ENCODE measurements at places on chromosomes 4 and X.

DNA sequence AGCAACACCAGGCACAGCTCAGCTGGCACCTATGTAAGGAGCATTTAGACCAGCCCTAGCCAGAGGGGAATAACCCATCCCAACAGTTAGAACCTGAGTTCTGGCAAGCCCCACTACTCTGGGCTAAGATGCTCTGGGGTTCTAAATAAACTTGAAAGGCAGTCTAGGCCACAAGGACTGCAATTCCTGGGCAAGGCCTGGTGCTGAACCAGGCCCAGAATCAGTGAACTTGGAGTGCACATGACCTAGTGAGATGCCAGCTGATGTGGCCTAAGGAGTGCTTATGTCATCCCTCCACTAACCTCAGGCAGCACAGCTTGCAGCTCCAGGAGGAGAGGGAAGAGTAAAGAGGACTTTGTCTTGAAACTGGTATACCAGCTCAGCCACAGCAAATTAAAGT is 7.6 kb upstream of the PRRG3 start:
- DNase-seq: no peak

DNA sequence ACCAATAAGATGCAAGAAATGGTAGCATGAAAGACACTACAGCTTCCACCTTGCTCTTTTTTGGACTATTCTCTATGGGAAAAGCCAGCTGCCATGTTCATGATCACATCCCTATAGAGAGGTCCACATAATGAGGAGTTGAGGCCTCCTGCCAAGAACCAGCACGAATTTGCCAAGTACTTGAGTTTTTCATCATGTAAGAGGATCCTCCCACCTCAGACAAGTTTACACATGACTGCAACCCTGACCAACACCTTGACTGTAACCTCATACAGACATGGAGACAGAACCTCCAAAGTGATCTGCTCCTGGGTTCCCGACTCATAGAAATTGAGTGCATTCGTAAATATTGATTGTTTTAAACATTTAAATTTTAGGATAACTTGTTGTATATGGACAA is 135.2 kb upstream of the TSPAN5 start:
- no peak for DNase-seq

DNA sequence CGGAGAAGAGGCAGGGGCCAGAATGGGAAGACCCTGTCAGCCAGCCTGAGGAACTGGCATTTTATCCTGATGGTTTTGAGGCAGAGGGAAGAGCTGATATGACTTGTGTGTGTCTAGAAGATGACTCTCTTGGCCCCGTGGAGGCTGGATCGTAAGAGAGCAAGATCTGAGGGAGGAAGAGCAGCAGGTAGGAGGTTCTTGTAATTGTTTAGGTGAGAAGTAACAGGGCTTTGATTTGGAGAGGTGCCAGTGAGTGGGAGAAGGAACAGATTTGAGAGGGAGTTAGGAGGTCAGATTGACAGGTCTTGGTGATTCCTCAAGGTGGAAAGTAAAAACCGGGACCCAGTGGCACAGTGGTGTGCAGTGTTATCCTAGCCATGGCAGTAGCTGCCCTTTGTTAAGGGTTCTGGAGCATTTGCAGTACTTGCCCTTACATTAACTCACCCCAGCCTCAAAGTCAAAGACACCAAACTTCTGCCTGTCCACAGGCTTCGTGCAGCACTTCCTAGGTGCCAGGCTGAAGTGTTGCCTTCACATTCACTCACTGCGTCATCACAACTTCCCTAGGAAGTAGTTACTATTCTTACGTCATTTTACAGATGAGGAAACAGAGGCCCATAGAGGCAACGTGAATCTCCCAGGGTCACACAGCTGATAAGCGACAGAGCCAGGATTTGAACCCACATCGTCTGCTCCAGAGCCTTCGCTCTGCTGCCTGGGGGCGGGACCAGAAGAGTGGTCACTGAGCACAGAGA is 23.7 kb downstream of the RTL5 start:
- DNase-seq: no peak

DNA sequence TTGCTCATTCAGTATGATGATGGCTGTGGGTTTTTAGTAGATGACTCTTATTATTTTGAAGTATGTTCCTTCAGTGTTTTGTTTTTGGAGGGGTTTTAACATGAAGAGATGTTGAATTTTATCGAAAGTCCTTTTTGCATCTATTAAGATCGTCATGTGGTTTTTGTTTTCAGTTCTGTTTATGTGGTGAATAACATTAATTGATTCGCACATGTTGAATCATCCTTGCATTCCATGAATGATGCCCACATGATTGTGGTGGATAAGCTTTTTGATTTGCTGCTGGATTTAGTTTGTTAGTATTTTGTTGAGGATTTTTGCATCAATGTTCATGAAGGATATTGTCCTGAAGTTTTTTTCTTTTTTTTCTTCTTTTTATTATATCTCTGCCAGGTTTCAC is 347.4 kb upstream of the EPHA5 start:
- DNase-seq: no peak

DNA sequence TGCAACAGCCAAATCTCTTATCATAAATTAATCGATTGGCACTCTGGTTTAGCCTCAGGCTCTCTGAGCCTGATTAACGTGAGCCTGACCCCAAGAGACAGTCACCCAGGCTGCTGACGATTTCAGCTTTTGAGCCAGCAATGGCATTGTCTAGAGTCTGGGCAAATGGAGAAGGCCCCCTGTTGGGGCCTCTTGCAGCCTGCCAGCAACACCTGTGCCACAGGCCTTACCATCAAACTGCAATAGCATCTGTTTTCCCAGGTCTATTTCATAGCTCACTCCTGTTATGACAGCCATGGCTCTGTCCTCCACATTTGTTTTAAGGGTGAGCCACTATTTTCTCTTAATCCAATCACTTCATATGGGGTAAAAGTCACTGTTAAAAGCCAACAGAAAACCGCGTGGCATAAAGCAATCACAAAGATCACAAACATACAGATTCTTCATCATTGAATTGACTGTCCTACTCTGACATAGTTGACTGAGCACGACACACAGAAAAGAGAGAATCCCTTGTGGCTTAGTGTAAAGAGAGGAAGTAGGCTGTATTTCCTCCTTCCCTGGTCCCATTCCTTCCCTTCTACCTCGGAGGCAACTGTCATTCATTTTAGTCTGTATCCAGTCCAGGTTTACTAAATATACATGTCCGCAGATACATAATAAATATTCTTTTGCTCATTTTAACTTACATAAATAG is 47.8 kb downstream of the SLC9A7 start:
- DNase-seq: no peak

DNA sequence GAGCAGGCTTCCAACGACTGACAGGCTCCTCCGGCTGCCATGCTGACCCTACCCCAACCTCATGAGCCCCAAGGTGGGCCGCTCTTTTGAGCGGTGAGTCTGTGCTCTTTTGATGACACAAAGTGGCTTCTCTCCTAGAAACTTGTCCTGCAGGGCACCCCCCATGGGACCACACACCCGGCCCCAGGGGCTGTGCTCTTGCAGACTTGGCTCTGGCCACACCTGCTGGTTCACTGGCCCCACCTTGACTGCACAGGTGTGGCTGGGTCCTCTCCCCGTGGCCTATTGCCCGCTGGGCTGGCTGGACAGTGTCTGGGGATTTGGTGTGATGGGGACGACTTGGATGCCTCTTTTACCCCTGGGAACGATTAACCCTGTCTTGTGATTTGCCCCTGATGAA is 1.5 kb upstream of the CPZ start:
- DNase-seq: no peak

DNA sequence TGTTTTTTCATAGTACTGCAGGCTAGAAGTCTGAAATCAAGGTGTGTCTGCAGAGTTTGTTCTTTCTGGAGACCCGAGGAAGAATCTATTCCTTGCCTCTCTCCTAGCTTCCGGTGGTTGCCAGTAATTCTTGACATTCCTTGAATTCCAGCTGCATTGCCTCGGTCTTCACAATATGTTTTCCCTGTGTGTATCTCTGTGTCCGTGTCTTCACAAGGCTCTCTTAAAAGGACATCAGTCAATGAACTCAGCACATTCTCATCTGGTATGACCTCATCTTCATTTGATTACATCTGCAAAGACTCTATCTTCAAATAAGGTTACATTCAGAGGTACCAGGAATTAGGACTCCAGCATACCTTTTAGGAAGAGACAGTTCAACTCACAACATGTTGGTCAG is 163.4 kb downstream of the BANK1 start:
- no peak for DNase-seq

DNA sequence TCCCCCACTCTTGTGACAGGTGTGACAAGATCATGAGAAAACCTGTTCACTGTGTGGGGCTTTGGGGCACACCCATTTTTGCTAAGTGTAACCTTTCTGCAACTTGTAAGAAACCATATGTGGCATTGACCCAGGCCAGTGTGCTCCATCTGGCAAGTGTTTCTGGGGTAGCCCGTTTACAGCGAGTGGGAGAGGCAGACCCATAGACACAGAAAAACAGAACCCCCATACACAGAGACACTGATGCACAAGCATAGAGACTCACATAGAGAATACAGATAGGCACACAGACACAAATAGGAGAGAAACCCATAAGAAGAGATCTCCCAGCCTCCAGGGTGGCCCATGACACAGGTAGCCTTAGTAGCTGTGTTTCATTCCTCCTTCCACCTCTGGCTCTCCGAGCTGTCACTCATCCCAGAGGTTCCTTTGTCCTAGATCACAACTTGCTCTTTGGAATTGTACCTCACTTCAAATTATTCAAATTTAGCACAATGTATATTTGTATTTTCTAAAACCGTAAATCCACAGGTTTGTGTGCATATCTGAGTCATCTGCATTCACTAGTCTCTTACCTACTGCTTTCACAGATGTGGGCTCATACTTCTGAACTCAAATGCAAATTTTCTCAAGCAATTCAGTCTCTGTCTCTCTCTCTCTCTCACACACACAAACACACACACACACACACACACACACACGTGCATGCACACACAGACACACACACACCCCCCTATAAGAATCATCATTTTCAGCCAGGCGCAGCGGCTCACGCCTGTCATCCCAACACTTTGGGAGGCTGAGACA is 114.4 kb downstream of the SH3KBP1 start:
- no peak for DNase-seq

DNA sequence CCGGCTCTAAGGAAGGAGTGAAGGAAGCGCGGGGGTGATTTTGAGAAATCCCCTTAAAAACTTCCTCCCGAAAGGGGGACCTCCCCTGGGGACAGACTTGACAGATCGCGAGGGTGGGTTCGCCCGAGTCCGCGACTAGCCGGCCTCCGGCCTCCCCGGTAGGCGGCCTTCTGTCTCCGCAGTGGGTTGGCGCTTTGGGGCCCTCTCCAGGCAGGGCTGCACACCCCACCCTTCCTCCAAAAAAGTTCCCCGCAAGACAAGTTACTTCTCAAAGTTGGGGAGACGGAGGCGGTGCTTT is 24.8 kb downstream of the HOPX start:
- DNase-seq: peak; percentile 8

GRCh38 chr4:152283801-152284470 is 252.0 kb downstream of the FBXW7 start:
- no peak for DNase-seq
